ENCODE measurements at places on chromosomes 13 and 19.

DNA sequence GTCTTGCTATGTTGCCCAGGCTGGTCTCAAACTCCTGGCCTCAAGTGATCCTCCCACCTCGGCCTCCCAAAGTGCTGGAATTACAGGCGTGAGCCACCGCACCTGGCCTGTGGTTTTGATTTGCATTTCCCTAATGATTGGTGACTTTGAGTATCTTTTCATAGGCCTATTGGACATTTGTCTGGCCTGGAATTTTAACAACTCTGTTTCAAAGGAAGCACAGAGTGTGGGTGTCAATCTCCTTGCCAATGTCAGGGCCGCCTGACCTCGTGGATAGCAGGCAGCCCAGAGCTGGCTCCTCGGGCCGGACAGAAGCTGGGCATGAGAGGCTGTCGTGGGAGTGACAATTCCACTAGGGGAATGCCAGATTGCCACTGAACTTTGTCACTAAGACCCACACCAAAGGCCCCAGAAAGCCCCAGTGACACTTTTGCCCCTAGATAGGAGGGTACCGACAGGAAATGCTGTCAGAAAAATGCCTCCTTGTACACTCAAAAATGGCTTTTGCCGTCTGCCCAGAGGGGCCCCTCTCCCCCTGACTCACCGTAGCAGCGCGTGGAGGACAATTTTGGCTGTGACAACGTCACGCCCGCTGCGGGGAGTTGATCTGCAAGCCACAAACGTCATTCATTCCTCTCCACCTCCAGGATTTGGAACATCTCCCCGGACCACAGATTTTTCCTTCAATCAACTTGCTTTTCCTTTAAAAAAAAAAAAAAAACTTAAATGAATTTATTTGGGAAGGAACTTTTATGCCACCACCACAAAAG is 11.7 kb upstream of the ADGRE5 start:
- no peak for DNase-seq

GRCh38 chr13:51827254-51827653 is 17.7 kb downstream of the TMEM272 start:
- no peak for DNase-seq

DNA sequence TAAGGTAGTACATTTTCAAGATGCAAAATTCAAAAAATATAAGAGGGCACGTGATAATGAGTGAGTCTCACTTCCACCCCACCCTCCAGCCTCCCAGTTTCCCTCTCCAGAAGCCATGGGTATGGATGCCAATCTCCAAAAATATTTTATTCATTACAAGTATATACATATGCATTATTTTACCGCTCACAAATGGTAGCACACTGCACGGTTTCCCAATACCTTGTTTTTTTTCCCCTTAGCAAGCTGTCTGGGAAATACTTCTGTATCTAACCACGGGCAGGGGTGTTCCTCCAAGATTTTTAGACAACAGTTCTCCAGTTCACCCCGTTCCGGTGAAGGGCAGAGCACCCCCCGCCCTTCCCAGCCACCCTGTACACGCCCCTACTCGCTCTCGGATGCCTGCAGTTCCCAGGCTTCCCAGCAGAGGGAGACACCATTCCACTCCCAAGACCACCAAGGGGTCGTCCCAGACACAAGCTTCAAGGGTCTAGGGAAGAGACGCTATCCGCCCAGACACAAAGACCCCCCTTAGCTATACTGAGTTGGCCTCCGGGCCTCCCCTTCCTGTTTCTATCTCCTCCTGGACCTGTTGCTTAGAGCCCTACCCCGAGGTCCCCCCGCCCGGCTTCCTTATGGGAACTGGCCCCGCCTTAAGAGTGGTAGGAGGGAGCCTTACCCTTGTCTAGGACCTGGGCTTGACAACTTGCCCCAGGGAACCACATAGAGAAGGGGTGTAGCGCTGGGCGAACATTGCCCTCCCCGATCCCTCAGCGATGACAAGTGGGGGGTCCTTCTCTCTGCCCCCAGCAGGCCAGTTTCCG is 1.1 kb upstream of the FXYD3 start:
- DNase-seq = peak; percentile 78

DNA sequence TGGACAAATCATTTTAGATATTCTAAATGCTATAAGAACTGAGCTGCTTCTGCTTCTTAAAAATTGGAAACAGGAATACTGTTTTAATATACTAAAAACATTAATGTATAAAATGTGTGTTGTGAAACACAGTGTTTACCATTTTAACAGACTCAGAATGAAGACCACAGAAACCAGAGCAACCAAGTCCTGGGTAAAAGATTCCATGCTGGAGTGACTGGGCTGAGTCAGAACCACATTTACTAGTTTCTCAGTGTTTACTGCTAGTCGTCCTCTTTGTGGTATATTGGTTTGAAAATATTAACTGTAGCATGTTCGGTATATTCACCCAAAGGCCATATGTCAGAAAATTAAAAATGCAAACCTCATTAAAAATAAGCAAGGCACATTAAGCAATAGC is 31.9 kb downstream of the ANKRD10 start:
- DNase-seq = no peak

GRCh38 chr19:42540071-42540553 is 11.8 kb upstream of the CEACAM1 start:
- DNase-seq = no peak

- peak; percentile 61 for DNase-seq
Observed at GRCh38 chr13:43326100-43326499, 302.7 kb downstream of the DNAJC15 start.

GRCh38 chr19:1290703-1291651 is 5.3 kb downstream of the EFNA2 start:
- DNase-seq = no peak

All from amygdala (tissue), 56 donors.